ENCODE measurements at places on chromosomes 6 and 20. TPM values are rescaled to one million over a fixed set of nuclear protein-coding genes. Genes with fewer than 3 reads are reported as not detected.

- DNase-seq, result no peak
Observed at GRCh38 chr20:43490038-43490437, 17.5 kb upstream of the L3MBTL1 start.

DNA sequence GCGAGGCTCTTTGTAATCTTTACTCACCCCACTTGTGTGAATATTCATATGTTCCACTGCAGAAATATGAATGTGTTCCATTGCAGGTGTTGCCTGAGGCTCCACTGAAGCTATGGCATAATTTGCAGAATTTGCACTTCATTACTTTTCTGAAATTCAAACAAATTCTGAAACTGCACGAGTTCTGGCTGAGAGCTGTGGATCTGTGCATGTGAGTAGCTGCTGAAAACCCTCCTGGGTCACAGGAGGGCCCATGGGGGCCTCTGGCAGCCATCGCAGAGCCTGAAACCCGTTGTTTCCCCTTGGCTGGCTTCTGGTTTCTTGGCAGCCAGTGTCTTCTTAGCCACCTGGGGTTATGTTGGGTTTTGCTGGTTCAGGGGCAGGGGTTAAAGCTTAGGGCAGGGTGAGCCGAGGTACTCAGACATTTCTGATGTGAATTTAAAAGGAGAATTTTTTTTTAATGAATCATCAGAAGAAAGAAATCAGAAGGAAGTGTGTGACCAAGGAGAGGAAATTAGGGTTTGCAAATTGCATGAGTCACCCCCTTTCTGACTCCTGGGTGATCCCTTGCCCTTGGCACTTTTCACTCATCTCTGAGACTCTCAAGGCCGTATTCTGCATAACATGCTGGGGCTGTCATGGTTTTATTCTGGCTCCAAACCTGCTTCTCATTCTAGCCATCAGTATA, 40.6 kb downstream of the TOX2 start:
- DNase-seq, result no peak

DNA sequence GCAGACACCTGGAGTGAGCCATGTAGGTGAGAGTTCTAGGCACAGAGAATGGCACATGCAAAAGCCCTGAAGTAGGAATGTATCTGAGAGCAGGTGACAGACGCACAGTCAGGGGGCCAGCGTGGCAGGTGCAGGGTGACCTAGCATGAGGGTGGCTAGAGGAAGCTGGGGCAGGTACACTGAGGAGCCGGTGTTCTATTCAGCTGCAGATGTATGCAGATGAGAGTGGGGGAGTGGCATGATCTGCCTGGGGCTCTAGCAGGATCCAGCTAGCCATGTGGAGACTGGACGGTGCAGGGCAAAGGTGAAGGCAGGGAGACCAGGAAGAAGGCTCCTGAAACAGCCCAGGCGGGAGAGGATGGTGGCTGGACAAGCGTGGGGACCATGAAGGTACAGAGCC, 10.7 kb downstream of the PEDS1 start:
- DNase-seq, result no peak

The RIPOR3 gene
- 11.3 TPM for total RNA-seq

GRCh38 chr6:106692819-106693208, 63.4 kb downstream of the QRSL1 start:
- DNase-seq, result no peak

DNA sequence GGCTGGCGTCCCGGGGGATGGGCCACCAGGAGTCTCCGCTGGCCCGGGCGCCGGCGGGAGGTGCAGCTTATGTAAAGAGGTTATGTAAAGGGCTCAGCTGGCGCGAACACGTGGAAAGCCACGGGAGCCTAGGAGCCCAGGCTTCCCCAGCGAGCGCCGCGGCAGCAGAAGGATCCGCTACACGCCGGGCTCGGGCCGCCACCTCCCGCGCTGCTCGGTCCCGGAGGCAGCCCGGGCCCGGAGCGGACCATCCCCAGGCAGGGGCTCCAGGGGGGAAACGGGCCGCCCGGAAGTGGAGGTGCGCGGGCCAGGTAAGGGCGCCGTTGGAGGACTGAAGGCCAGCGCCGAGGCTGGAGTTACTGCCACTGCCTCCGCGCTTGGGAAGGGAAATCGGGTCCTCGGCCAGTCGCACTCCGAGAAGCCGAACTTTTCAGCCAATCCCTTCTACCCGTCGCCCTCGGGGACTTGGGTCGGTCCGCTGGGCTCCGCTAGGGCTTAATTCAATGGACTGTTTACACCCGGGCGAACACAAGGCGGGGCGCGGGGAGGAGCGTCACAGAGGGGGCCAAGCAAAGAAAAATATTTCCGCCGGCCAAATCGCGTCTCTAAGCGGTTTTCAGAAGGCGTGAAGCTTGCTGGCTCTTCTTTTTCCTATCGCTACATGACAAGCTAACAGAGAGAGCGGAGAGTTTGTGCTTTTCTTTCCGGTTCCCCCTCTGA, 398 bp downstream of the STK35 start:
- peak; percentile 88 for DNase-seq

The UBD gene
- 2.0 TPM for total RNA-seq

DNA sequence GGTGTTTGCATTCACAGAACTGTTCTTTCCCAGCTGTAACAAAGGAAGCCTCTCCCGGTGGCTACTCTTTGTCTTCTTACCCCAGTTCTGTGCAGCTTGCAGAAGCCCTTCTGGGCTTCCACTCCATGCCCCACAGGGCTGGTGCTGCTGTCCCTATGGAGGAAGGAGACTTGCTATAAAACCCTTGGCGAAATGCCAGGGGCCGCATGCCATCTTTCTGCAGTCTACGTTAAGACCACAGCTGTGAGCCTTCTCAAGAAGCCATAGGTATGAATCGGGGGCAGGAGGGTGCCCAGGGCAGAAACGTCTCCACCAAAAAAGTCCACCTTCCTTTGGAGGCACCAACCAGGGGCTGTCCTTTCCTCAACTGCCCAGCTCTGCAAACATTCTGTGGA, 60.7 kb downstream of the PRND start:
- no peak for DNase-seq

The TNF gene
- total RNA-seq, result not detected

- DNase-seq, result no peak
Observed at GRCh38 chr6:88168362-88168761, 2.2 kb upstream of the CNR1 start.

- DNase-seq, result no peak
Observed at GRCh38 chr20:37231947-37232630, 29.5 kb downstream of the GHRH start.

DNA sequence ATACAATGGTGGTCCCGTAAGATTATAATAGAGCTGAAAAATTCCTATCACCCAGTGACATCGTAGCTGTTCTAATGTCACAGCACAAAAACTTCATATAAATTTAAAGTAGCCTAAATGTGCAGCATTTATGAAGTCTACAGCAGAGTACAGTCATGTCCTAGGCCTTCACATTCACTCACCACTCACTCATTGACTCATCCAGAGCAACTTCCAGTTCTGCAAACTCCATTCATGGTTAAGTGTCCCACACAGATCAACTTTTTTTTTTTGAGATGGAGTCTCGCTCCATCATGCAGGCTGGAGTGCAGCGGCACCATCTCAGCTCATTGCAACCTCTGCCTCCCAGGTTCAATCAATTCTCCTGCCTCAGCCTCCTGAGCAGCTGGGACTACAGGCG, 20.9 kb upstream of the KCNG1 start:
- no peak for DNase-seq

DNA sequence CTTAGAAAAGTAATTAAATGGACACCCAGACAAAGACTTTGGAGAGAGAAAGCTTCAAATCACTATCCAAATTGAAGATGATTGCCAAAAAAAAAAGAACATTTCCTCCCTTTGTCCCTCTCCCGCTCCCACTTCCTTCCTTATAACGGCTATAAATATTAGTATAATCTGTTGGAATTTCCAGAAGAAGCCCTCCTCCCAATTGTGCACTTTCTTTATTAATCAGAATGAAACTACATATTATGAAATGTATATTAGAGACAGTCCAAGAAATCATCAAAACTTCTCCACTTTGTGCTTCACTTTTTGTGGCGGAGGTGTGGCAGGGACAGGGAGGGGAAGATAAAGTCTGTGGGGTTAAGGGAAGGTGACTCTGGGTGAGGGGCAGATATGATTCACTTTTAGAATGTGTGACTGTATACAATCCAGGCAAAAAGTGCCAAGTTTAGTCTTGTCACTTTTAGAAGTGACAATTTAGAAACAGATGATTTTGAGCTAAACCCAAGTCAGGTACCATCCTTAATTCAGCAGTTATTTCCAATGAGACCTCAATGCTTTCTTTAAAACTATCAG, 195.0 kb upstream of the MARCKS start:
- no peak for DNase-seq

GRCh38 chr6:28868873-28869272, 54.9 kb downstream of the TRIM27 start:
- DNase-seq, result no peak

DNA sequence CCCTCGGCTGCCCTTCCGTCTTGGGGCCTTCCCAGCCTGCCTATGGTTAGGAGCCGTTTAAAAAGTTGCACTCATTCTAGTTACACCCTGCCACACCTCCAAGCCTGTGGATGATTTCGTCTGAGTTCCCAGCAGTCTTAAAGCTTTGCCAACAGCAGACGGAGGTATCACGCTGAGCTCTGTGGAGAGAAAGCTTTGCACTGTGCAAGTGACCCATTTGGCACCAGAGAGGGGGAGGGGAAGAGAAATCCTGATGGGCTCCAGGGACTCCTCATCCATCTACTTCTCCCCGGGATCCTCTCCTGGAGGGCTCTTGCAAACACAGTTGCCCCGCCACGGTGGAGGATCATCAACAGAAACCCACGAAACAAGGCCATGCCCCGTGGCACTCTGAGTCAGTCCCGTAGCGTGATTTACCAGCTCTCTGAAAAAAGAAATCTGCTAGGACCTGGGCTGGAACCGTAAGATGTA, 98.8 kb upstream of the CITED2 start:
- DNase-seq, result no peak

DNA sequence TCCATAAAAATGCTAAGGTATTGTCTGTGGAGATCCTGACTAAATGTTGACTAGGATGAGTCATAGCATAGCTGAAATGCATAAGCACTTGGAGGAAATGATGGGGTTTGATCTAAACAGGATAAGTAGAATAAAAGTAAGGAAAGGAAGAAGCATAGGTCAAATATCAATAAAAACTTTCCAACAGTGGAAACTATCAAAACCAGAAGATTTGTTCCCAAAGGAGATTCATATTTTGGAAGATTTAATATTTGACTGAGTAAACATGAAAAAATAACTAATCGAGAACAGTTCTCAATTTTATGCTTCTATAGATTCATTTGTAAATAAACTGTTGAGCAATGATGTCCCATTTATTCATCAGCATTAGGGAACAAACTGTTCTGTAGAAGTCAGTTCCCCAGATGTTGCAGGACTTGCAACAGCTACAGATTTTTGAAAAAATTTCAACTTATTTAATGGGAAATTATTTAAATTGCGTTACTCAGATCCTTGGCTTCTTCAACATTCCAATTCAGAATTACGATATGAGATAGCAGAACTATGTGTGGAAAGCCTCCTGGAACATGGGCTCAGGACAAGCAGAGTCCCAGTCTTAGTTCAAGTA, 133.7 kb upstream of the TBX18 start:
- DNase-seq, result no peak

GRCh38 chr6:141041596-141042087, 1091.1 kb upstream of the GJE1 start:
- no peak for DNase-seq

DNA sequence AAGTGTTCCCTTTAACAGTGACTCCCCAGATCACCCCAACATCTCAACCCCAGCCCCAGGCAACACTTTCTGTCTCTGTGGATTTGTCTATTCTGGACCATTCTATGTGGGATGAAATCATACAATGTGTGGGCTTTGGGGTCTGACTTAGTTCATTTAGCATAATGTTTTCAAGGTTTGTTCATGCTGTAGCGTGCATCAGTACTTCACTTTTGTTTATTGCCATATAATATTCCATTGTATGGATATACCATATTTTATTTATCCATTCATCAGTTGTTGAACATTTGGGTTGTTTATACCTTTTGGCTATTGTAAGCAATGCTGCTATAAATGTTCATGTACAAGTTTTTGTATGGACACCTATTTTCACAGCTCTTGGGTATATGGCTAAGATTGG, 31.0 kb downstream of the FOXF2 start:
- DNase-seq, result no peak

The CAGE1 gene
- 1.2 TPM for total RNA-seq

- DNase-seq, result no peak
Observed at GRCh38 chr6:107793191-107793590, 30.9 kb downstream of the SCML4 start.

- DNase-seq, result no peak
Observed at GRCh38 chr6:160730911-160731310, 28.9 kb downstream of the PLG start.

- no peak for DNase-seq
Observed at GRCh38 chr6:142286088-142286409, 15.8 kb upstream of the ADGRG6 start.

GRCh38 chr6:107670792-107671199, 153.3 kb downstream of the SCML4 start:
- DNase-seq, result no peak

- DNase-seq, result no peak
Observed at GRCh38 chr6:124090491-124090890, 286.8 kb downstream of the NKAIN2 start.

GRCh38 chr6:9007027-9007426, 571.7 kb upstream of the SLC35B3 start:
- DNase-seq, result no peak

DNA sequence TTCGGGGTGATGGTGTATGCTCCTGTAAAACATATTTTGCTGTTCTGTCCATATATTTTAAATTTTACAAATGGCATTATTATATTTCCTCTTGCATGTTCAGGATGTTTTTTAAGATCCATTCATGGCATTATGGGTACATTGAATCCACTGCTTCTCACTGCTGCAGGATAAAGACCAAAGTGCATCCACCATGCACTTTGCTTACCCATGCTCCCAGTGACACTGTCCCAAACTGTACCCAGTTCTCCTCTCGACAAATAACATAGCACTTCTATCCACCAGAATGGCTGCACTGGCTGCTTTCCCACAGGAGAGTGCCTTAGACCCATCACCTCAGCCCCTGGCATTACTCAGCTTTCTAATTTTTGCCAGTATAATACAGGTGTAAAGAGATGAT, 29.7 kb downstream of the MTRES1 start:
- DNase-seq, result no peak

GRCh38 chr6:41078101-41078500, 5.3 kb downstream of the NFYA start:
- DNase-seq, result no peak

DNA sequence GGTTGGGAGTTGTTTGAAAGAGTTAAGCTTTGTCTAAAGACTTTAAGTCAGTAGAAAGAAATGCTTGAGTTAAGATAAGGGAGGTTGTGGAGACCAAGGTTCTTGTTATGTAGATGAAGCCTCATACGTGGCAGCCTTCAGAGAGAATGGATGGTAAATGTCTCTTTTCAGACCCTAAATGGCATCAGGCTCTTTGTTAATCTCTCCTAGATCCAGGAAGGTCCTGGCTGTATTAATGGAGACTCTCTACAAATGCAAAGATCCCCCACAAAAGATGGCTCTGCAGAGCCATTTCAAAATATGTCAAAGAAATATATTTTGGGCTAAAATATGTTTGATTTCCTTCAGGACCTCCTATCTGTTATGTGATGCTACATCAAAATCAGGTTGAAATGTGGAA, 161.6 kb downstream of the ADAT2 start:
- DNase-seq, result no peak
